ENCODE measurements at places on chromosomes 16 and 17.

GRCh38 chr17:6028294-6028693, 41.9 kb upstream of the WSCD1 start:
- no peak for DNase-seq

- DNase-seq = no peak
These were observed 69.3 kb downstream of the PLCG2 start for GRCh38 chr16:81848306-81848853.

DNA sequence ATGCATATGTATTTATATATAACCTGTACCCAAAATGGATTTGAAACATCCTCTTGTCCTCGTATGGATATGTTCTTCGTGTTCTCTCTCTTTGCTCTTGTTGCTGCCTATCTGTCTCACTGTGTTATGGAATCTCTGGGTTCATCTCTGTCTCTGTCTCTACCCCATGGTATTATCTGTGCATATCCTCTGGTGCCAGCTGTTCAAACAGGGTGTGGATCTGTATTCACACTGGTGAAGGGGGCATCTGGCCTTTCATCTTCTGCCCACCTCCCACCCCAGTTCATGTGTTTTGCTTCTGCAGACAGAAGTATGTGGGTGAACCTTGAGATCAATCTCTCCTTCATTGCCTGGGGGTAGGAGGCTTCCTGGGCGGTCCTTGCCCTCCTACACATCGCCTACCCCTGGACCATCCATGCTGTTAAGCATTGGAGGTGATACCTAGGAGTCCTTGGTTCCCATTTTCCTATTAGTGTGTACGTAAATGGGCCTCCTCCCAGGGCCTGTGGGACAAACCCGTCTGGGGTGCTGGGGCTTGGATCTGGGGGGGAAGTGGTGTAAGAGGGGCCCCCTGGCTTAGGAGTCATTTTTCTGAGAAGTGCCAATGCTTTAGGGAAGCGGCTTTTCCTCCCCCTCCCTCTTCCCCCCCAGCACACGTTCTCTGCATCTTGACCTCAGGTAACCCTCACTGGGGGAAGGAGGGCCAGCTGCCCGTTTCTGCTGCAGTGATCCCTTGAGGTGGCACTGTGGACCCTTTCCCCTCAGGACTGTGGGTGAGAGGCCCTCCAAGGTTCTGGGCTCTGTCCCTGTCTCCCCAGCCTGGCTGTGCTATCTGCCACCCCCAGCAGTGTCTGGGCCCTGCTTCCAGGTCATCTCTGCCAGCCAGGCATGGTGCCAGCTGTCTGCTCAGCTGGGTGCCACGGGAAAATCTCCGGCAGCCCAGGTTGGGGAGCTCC, 21.1 kb downstream of the RARA start:
- no peak for DNase-seq

GRCh38 chr16:65392806-65393565, 271.1 kb upstream of the CDH11 start:
- DNase-seq = no peak

DNA sequence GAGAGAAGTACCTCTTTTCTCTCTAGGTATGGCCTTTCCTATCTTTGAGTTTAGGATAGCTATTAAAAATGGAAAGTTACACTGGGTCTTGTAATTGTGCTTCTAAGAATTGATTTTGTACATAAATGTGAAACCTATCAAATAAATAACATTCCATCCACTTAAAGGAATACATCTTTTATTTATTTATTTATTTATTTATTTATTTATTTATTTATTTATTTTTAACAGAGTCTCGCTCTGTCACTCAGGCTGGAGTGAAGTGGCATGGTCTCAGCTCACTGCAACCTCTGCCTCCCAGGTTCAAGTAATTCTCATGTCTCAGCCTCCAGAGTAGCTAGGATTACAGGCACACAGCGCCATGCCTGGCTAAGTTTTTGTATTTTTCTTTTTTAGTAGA, 1114.0 kb upstream of the EEF2KMT start:
- no peak for DNase-seq

GRCh38 chr17:64411999-64412771, 21.5 kb upstream of the PECAM1 start:
- no peak for DNase-seq

DNA sequence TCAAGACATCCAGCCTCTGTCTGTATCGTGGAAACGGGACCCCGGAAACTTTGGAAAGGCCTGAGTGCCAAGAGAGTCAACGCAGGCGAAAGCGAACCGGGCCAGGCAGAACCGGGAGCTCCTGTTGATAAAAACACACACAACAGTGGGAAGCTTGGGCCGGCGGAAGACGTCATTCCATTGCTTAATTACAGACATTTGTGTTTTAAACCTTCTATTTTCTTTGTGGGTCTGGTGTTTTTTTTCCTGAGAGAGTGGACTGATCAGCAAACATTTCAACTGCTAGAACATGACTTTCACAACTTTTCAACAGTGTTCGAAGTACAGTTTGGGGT, 878 bp upstream of the RNF157 start:
- DNase-seq = no peak

DNA sequence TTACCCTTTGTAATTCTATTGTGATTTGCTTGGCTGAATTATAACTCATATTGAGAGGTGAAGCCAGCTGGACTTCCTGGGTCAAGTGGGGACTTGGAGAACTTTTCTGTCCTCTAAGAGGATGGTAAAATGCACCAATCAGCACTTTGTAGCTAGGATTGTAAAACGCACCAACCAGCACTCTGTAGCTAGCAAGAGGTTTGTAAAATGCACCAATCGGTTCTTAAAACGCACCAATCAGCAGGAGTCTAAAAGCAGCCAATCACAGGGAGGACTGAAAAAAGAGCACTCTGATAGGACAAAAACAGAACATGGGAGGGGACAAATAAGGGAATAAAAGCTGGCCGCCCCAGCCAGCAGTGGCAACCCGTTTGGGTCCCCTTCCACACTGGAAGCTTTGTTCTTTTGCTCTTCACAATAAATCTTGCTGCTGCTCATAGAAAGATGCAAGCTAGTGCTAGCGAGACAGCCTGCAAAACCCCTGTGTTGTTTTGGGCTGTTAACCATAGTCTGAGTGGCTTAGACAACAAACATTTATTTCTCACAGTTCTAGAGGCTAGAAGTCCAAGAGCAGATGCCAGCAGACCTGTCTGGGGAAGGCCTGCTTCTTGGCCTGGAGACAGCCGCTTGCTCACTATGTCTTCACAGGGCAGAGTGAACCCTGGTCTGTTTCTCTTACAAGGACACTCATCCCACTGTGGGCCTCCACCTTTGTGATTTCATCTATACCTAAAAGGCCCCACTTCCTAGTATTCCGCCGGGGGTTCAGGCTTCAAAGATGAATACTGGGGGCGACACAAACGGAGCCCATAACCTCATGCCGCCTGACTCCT, 39.0 kb upstream of the CRISPLD2 start:
- DNase-seq = no peak

DNA sequence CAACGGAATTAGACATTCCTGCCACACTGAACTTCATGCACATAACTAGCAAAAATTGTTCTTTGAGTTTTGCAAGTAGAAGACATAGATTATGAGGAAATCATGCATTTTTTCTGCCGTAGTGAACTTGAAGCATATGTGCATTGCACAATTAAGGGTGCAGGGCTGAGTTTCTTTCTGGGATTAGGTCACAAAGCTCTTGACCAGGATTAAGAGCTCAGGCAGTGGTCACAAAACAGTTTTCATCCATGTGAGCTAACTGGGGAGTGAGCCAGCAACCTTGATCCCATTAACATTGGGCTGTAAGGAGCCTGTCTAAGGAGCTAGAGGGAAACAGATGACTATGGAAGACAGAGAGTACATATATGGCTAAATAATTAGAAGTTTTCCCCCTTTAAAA, 143.7 kb downstream of the PMP22 start:
- DNase-seq = no peak

GRCh38 chr17:73267648-73268537, 6.2 kb upstream of the CPSF4L start:
- DNase-seq = no peak

GRCh38 chr16:55082591-55082976, 151.9 kb downstream of the IRX5 start:
- DNase-seq = no peak

- DNase-seq = no peak
These were observed 25.1 kb upstream of the SUPT4H1 start for GRCh38 chr17:58377093-58377601.

GRCh38 chr17:5508810-5509209, 22.4 kb downstream of the MIS12 start:
- DNase-seq = no peak

DNA sequence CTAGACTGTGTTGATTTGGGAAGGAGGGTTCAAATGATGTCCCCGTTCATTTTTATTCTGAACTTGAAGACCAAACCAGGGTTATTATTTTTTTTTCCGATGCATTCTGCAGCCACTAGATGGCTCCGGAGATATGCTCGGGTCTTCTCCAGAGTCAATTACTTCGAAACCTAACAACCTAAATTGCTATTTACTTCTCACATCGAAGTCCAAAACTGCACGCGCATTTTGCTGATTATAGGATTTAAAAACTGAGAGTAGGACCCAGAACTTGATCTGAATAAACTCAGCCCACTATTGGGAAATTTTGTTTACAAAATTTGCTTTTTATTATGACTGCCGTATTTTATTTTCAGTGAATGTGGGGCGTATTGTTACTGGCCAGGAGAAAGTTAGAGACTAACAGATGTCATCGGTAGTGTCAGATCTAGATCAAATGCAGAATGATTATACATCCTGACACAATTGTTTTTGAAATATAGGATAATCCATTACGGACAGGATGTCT, 263.8 kb downstream of the HS3ST3A1 start:
- no peak for DNase-seq

DNA sequence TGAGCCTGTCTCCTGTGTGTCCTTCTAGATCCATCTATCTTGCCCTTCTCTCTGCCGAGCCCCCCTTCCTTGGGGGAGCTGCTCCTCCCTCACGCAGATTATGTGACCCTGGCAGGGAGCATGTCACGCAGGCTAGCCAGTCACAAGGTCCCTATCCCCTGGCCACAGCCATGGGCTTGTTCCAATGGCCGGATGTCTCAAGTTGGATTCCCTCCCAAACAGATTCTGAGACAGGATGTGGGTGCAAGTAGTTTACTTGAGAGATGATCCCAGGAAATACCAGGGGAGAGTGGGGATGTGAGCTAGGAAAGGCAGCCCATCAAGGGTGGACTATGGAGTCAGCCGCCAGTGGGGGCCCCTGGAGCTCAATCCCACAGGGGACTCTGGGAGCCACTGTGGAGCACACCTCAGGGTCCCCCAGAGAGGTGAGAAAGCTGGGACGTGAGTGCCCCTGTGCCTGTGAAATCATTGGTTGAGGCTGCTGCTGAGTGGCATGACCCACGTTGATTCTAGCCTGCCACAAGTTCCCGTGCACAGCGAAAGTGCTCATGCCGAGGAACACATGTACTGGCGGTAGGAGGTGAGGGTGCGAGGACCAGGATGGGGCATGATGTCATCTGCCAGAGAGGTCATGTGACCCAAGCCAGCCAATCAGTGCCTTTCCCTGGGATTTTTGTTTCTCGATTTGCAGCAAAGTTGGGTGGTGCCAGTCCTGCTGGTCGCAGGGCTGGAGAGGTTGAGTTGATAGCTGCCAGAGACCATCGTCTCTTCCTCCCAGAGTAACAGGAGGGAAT, 6.4 kb upstream of the CRISPLD2 start:
- no peak for DNase-seq

DNA sequence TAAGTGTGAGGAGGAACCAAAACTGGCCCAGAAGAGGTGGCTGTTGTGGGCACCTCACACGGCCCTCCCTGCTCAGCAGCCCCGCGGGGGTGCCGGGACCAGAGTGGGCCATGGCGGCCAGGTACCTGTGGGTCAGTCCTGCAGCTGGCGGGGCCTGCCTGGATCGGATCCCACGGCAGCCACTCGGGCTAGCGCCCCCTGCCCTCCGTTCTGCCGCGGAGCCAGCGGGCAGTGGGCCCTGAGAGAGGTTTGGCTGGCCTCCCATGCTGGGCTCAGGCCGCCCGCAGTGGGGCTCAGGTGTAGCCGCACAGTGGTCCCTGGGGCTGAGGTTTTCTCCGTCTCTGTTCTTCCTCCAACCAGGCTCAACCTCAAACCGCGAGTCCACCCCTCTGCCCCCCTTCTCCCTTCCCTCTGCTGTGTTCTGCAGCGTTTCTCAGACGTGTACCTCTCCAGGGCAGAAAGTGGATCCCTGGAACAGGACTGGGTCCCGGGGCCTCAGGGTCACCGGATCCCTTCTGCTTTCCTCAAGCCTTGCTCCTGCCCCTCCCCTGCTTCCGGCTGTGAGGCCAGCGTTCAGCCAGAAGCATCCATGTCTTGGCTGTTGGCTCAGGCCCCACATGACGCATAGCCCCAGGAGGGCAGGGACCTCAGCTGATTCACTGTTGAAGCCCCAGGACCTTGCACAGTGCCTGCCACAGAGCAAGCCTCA, 28.6 kb upstream of the ITGA3 start:
- DNase-seq = no peak

DNA sequence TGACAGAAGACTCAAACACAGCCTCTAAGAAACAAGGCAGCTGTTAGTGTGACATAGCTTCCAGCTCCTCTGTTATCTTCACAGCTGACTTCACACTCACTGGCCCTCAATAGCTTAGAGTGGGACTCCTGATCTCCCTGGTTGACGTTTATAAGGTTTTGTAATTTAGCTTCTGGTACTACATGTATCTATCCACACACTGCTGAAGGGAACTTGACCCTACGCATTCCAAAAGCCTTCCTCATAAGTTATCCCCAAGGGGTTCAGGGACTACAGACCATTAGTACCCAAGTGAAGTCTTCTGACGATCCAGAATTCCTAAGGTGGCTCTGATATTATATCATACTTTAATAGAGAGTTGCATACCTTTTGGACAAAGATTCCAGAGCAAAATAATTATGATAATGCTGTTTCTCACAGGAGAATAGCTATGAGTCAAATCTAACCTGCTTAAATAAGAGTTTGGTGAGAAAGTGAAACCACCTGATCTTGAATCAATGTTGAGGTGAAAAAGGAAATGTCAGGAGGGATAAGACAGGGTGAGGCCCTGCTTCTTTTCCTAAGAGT, 14.5 kb downstream of the ACACA start:
- DNase-seq = no peak

DNA sequence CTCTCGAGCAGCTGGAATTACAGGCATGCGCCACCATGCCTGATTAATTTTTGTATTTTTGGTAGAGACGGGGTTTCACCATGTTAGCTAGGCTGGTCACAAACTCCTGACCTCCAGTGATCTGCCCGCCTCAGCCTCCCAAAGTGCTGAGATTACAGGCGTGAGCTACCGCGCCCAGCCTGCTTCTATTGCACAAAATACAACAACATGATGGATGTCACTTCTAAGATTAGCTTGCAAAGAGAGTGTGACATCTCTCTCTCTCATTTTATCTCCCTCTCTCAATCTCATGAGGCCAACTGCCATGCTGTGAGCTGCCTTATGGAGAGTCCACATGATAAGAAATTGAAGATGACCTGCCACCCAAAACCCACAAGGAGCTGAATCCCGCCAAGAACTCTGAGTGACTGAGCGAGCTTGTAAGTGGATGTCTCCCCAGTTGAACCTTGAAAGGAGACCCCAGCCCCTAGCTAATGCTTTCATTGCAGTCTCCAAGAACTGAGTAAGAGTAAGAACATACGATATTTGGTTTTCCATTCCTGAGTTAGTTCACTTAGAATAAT, 458.5 kb downstream of the RBFOX1 start:
- no peak for DNase-seq

GRCh38 chr17:44409309-44410028, 20.0 kb upstream of the ITGA2B start:
- no peak for DNase-seq

- no peak for DNase-seq
These were observed 27.8 kb upstream of the TAC4 start for GRCh38 chr17:49875685-49876084.

- DNase-seq = no peak
These were observed 16.2 kb downstream of the DYNLRB2 start for GRCh38 chr16:80557037-80557436.

- no peak for DNase-seq
These were observed 40.5 kb downstream of the C16orf82 start for GRCh38 chr16:27107185-27107592.
